NCI-H2107 (cell line): ENCODE measurements at places on chromosomes 16 and 17.
A peak's percentile ranks its signal among the peaks of the same experiment; 100 is the strongest.

GRCh38 chr16:52460639-52461178 is 86.2 kb downstream of the TOX3 start:
- DNase-seq: no peak

DNA sequence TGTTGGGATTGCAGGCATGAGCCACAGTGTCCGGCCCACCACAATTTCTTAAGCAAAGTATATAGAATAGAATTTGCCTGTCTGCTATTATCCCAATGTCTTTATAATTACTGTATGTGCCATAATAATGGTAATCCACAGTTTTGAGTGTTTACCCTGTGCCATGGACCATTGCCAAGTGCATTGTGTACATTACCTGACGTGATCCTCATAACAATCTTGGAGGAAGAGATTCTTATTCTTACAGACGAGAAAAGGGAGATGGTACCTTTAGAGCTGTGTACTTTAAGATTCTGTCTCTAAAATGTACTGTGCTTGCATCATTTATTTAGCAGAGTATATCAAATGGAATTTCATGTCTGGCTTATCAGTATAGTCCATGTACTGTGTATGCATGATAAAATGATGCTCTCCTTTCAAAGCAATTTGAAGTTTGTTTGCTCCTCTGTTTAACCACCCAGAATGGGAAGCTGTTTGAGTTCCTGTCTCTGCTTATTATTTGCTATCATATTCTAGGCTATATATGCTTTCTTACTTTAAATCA is 13.8 kb upstream of the CDR2 start:
- no peak for DNase-seq

- no peak for DNase-seq
Observed at GRCh38 chr17:50845240-50846147, 10.1 kb downstream of the WFIKKN2 start.

DNA sequence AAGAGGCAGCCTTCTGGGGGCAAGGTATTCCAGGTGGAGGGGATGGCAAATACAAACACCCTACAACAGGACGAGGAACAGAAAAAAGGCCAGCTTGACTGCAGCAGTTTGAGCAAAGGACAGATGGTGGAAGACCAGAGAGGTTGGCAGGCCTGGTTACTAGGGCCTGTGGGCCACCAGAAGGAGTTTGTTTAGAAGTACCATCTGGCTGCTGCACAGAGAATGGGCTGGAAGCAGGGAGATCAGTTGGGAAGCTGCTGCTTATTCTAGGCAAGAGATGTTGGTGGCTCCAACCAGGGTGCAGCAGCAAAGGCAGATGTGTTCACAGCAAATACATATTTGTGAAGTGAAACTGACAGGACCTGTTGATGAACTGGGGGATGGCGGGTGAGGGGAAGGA is 2.9 kb upstream of the YPEL2 start:
- DNase-seq: no peak

DNA sequence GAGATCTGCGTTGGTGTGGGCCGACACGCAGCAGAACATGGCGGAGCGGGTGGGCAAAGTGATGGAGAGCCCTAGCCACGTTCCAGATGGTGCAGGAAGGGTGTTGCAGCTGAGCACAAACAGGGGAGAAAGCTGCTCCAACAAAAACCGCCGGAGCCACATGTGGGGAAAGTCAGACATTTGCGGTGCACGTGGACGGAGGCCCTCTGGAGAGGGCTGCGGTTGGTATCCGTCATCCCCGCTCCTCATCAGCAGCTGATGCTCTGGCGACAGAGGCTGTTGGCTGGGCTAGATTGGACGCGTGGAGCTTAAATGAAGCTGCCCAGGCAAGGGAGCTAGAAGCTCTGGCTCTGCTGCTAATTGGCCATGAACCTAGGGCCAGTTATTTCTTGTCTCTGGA is 43.5 kb upstream of the ADCY9 start:
- no peak for DNase-seq

GRCh38 chr16:67563708-67564468 is 1.6 kb downstream of the CTCF start:
- peak; percentile 53 for DNase-seq

GRCh38 chr17:83162035-83162745 is 82.8 kb downstream of the METRNL start:
- no peak for DNase-seq

- no peak for DNase-seq
Observed at GRCh38 chr17:65163990-65164495, 26.9 kb downstream of the RGS9 start.

DNA sequence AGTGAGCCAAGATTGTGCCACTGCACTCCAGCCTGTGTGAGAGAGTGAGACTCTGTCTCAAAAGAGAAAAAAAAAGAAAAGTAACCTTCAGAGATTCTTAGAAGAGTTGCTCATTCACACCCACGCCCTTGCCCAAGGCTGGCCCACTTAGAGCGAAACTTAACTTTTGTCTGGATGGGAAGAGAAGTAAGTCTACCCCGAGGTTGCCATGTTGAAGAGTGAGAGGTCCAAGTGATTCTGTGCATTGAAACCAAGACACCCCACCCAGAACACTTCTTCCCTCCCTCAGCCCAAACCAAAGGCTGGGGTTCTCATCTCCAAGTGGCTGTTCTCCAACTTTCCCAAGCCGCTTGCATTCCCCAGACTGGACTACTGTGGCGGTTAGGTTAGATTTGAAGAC is 2.4 kb upstream of the CISD3 start:
- no peak for DNase-seq

GRCh38 chr16:77877712-77878347 is 89.5 kb downstream of the VAT1L start:
- no peak for DNase-seq

- peak; percentile 51 for DNase-seq
Observed at GRCh38 chr16:48537275-48537674, 72.7 kb downstream of the N4BP1 start.

- no peak for DNase-seq
Observed at GRCh38 chr16:21600031-21600773, 825 bp downstream of the METTL9 start.

DNA sequence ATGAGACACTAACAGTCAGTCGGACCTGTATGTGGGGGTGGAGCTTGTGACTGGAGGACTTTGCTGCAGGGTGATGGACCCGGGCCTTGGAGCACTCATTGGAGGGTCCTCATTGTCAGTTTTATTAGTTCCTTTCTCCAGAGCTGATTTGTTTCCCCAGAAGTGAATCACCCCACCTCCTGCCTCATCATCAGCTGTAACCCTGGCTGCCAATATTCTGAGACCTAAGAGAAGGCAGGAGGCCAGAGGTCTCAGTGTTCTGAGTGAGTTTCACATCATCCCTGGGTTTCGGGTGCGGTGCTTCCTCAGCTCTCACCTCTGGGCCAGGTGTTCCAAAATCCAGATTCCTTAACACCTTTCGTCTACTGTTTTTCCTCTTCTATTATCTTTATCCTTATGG is 49.9 kb upstream of the KIFC3 start:
- DNase-seq: no peak

DNA sequence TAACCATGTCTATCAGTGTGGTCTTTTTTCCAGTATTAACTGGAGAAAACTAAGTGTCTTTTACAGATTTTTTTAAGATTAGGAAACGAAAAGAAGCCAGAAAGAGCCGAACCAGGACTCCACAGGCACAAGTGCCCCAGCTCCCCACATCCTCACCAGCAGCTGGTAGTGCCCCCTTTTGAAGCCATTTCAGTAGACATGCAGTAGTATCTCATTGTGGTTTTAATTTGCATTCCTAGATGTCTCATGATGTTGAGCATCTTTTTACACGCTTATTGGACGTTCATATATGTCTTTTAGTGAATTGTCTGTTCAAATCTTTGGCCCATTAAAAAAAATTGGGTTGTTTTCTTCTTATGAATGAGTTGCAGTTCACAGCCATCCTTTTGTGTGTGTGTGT is 4.8 kb upstream of the CMTM3 start:
- DNase-seq: no peak
